Myocyte (in vitro differentiated cells): ENCODE measurements at places on chromosomes 1 and 21.

- DNase-seq = no peak
These were observed 9.0 kb upstream of the ZBTB21 start for GRCh38 chr21:42019101-42019605.

DNA sequence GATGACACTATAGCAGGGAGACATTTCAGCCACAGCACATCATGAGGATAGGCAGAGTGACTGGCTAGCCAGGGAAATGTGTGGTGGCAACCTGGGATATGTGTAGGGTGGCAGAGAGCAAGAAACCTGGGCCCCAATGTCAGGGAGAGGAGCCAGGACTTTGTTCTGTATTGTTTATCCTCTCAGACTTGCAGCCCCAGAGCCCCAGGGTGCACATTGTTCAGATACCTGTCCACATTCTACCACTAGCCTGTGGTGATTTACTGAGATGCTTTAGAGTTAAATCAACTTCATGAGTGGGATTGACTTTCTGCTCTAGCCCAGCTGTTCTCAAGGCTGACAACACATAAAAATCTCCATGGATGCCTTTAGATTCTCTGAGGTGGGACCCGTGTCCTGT lies 61.5 kb downstream of the MAB21L3 start:
- no peak for DNase-seq

DNA sequence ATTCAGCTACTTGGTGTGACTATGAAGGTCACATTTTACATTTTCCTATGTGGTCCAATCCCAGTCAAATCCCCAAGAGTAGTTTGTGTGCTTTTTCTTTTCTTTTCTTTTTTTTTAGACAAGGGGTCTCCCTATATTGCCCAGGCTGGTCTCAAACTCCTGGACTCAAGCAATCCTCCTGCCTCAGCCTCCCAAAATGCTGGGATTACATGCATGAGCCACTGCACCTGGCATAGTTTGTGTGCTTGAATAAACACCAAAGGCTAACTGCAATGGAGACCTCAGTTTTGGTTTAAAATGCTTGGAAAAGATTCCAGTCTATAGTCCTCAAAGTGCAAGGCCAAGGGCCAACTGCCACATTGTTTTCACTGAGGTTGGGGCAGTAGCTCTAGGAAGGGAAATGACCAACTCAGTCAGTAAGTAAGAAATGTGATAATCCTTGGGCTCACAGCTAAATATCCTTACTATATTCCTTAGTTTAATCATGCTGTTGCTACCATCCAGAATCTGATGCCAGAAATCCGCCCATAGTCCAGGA lies 38.6 kb downstream of the EIF2B3 start:
- DNase-seq = peak; percentile 12

GRCh38 chr1:77925518-77925917 lies 37.1 kb downstream of the NEXN start:
- DNase-seq = peak; percentile 49

- DNase-seq = no peak
These were observed 3.2 kb upstream of the ARTN start for GRCh38 chr1:43930168-43930948.

GRCh38 chr1:67626090-67626860 lies 58.7 kb upstream of the GADD45A start:
- DNase-seq = peak; percentile 47

GRCh38 chr1:246761396-246761795 lies 37.2 kb downstream of the SCCPDH start:
- no peak for DNase-seq

GRCh38 chr21:14267076-14267475 lies 51.1 kb downstream of the RBM11 start:
- DNase-seq = no peak

- DNase-seq = no peak
These were observed 37.9 kb downstream of the GABPA start for GRCh38 chr21:25772686-25773085.

- DNase-seq = peak; percentile 18
These were observed 19.2 kb upstream of the MTARC1 start for GRCh38 chr1:220767312-220768125.

GRCh38 chr1:204992201-204992997 lies 50.6 kb upstream of the CNTN2 start:
- no peak for DNase-seq

DNA sequence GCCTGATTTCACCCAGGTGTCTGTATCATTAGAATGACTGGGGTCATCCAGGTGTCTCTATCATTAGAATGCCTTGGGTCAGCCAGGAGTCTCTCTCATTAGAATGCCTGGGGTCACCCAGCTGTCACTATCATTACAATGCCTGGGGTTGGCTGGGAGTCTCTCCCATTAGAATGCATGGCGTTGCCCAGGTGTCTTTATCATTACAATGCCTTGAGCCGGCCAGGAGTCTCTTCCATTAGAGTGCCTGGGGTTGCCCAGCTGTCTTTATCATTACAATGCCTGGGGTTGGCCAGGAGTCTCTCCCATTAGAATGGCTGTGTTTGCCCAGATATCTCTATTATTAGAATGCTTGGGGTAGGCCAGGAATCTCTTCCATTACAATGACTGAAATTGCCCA lies 61.6 kb downstream of the RNF187 start:
- no peak for DNase-seq

GRCh38 chr1:230124186-230125128 lies 57.4 kb downstream of the GALNT2 start:
- peak; percentile 63 for DNase-seq

DNA sequence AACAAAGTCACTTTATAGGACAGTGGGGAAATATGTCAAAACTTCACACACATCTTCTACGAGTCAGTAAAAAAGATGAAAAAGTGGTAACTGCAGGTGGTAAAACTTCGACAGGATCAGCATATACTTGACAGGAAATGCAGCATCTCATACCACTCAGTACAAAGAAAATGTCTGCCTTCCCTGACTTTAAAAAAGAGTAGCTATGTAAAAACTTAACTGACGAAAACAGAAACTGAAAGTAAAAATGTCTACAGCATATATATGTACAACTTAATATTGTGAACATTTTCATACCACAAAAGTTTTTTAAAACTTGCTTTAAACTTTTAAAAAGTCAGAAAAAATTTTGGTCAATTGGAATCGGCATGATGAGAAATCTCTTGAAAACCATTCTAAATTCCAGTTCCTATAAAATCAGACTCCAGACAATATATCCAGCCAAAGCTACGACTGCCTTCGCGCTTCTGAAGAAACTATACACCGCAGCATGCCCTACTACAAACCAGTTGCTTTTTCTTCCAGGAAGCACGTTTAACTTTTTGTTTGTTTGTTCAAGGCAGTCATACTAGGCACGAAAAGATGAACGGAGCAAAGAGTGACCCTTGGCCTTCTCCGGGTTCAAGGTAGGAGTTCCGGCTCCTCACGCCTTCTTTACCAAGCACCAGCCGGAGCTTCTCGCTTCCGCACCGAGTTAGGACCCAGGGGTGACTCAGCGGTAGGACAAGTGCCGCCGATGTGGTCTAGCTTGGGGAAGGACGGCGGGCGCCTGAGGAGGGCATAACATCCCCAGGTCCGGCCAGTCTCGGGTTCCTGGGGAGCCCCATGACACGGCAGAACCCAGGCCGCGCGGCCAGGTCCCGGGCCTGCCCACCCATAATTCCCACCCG lies 612 bp downstream of the PSMA5 start:
- DNase-seq = peak; percentile 68

- no peak for DNase-seq
These were observed 48.4 kb downstream of the USP48 start for GRCh38 chr1:21734526-21734925.

- no peak for DNase-seq
These were observed 235.3 kb upstream of the PLXNA2 start for GRCh38 chr1:208479435-208479834.

GRCh38 chr1:201709564-201710295 lies 119.2 kb upstream of the IPO9 start:
- DNase-seq = peak; percentile 69

DNA sequence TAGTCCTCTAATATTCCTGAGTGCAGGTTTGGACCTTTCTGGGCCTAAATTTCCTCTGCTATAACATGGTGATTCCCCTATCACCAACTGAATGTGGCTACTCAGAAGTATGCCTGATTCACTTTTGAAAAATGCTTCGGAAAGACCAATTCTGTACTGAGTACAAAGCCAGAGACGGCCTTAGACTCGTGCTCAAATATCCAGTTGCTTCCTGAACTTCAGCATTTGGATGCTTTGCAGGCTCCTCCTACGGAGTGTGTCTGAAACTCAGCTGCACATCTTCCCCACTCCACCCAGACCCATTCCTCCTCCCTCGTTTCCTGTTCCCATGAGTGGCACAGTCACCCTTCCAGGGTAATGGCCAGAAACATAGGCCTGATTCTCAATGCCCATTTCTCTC lies 98.4 kb upstream of the GADD45A start:
- peak; percentile 54 for DNase-seq

- DNase-seq = no peak
These were observed 52.9 kb upstream of the FGGY start for GRCh38 chr1:59243978-59244377.

DNA sequence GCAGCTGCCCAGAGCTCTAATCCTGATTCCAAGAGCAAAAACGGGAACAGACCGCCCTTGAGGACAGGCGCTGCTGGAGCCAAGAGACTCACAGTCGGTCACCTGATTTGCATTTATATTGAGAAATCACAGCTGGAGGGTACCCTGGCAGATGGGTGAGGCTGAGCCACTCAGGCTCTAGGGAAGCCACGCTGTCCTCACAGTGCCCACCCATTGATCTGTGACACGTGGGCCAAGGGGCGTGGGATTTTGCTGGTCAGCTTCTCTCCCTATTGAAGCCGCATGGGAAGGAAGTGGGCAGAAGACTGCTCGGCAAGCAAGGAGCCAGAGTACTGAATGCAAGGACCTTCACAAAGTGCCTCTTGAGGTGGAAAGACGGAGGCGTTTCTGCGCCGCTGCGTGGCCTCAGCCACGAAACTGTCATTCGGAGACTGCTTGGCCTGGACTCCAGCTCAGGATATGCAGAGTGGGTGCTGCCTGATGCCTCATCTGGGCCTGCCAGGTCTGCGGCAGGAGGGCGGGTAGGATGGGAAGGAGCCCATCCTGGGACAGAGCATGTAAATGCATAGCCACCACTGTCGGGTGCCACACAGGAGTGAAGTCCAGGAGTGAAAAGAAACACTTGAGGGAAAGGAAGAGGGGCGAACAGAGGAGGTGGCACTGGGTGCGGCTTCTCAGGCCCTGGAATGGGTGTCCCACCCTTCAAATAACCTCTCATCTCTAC lies 139.8 kb downstream of the PGBD5 start:
- no peak for DNase-seq

- peak; percentile 2 for DNase-seq
These were observed 70.3 kb upstream of the KCNK1 start for GRCh38 chr1:233543338-233544255.

- DNase-seq = no peak
These were observed 35.6 kb upstream of the ID3 start for GRCh38 chr1:23594927-23595353.

DNA sequence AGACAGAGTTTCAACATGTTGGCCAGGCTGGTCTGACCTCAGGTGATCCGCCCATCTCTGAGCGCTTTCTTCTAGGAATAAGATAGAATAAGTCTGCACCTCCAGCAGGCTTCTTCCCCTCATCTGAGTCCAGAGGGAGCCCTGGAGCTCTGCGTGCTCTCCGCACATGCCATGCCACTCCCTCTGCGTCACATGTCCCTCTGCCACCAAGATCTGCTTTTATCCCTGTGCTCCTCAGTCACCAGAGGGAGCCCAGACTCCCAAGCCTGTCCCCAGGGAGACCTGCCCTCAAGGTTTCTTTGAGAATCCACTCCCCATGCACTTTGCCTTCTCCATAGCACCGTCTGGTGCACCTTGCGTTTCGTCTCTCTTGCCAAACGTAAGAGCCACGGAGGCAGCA lies 213.0 kb downstream of the CAMTA1 start:
- peak; percentile 24 for DNase-seq

DNA sequence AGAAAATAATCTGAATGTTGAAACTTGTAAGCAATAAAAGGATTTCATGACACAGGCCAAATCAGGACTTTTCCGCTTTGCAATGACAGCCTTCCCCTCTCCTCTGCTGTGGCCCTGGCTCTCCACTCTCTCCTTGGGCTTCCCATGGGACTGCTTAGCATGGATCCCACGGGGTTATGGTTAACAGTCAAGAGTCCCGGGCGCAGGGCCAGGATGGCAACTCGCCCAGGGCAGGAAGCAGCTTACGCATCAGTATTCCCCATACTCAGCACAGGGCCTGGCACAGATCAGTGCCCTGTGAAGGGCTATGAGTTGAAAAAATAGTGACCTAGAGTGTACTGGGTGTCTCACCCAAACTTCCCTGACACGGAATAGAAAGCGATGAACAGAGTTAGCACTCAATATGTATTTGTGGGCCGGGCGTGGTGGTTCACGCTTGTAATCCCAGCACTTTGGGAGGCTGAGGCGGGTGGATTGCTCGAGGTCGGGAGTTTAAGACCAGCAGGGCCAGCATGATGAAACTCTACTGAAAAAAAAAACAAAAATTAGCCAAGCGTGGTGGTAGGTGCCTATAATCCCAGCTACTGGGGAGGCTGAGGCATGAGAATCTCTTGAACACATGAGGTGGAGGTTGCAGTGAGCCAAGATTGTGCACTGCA lies 29.1 kb upstream of the GRHL3 start:
- peak; percentile 95 for DNase-seq

DNA sequence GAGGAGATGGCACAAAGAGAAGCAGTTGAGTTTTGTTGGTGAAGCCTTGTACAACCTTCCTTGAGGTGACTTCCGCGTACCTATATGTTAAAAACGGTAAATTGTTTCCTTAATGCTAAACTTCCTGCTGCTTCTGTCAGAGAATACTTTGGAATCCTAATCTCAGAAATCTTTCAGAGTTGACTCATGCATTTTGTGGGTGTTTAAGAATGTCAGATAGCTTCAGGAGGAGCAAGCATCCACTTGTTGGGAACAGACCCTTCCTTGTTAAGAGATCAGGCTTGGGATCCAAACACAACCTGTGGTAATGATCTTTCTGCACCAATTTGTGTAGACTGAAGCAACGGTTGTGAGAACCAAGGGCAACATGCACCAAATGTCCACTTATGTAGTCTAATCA lies 29.5 kb downstream of the AK4 start:
- peak; percentile 57 for DNase-seq

GRCh38 chr1:232414100-232414499 lies 215.8 kb downstream of the SIPA1L2 start:
- no peak for DNase-seq

DNA sequence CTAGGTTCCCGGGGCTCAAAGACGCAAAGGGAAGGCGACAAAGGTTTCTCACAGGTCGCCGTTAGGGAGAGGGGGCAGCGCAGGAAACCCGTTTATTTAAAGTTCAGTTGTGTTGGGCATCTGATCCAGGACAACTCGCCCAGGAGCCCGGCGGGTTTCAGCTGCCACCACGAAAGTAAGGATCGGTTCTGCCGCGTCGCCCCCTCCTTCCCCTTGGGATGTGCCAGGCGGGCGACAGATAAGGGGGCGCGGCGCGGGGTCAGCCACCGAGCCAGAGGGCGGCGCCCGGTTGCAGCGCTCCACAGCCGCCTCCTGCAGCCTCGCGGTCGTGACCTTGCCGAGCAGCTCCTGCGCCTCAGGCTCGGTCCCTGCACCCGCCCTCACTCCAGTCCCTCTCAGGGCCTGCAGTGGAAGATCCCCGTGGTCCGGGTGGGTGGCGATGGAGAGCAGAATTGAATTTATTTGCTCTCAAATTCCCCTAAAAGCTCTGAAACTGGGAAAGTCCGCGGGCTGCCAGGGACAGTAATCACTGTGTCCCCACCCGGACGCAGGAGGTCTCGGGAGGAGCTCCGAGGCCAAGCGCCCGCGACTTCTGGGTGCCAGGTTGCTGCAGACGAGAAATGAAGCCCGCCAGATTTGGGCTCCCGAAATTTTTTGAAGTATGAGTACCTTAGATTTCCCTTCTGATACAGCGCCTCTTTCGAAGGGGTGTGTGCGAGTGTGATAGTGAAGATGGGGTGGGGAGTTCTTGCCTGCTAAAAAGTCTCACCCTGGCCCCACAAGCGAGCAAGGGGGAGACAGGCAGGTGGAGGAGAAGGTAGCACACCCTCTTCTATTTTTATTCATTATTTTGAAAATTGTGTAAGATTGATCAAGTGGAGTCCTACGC lies 28.4 kb upstream of the NFIA start:
- DNase-seq = peak; percentile 5
